ENCODE measurements at places on chromosomes 7 and 10.

GRCh38 chr7:155993420-155994278 is 181.4 kb upstream of the SHH start:
- no peak for DNase-seq

DNA sequence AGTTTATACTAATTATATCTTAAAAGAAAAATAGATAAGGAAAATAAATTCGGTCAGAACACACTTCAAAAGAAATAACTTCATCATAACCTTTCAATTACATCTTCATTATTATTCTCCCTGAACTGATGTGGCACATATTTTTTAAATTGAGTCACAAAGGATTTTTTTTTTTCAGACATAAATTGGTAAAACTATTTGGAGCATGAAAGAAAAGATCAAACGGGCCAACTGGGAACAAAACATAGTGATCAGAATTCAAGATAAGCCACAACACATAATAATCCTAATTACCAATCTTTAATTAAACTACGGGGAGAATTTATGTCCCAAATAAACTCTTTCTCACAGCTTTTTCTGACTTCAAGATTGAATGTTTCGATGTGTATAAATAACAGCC is 258.2 kb upstream of the MAGI2 start:
- no peak for DNase-seq

DNA sequence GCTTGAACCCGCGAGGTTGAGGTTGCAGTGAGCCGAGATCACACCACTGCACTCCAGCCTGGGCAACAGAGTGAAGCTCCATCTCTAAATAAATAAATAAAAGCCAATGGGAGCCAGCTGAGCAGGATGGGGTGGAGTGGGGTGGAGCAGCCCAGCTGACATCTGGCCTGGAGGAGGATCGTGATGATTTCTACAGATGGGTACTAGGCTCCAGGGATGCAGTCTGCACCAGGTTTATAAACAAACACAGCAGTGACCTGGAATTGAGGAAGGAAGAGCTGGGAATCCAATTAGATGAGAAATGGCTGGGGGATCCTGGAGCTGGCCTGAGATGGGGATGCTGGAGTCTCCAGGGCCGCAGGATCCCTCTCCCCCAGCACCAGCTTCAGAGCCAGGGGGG is 7.3 kb upstream of the GRIFIN start:
- DNase-seq, result no peak

DNA sequence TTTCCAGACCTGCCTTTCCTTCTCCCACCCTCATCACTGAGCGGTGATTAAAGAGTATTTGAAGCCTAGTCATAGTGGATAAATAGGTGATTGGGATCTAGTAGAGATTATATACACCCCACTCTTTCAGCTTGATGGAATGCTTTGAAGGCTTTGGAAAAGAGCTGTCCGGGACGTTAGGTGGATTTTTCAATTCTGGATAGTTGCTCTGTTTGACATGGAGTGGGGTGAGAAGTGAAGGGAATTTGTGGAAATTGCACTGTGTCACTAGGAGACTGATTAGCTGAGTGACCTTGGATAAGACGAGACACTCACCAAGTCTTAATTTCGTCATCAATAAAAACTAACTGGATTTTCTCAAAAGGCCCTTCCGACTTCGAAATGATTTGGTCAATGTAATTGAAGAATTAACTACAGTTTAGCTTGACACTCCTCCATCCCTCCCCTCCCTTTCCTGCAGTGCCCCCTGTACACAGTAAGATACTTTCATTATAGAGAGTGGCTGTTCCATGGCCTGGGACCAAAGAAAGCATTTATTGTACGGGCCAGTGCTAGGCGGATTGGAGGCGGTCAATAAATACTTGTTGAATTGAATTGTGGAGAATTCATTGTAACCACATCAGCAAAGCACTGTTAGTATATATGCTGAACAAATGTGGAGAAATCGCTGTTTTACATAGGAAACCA is 962 bp downstream of the ZKSCAN1 start:
- DNase-seq, result no peak

DNA sequence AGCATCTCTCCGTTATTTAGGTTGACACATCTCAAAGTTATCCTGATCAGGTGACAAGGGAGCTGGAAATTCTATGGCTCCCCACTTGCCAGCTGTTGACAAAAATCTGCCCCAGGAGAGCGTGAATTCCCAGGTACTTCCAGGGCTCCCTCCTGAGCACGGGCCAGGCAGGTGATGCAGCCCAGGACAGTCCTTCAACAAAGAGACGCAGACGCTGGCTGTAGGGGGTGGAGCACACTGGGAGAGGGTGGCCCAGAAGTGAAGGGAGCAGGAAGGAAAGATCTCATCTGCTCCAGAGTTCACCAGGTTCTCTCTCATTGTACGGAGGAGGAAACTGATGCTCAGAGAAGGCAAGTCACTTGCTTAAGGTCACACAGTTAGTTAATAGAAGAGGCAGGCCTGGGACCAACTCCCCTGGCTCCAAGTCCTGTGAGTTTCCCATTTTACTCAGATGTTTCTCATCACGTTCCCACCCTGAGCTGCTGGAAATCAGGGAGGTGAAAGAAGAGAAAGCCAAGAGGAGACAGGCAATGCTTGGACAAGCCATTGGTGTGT is 41.0 kb upstream of the CHST3 start:
- DNase-seq, result no peak

- DNase-seq, result no peak
Measured at GRCh38 chr10:103781329-103782061, 73.9 kb downstream of the SH3PXD2A start.

- DNase-seq, result no peak
Measured at GRCh38 chr7:100879685-100880261, 4.9 kb downstream of the SRRT start.

DNA sequence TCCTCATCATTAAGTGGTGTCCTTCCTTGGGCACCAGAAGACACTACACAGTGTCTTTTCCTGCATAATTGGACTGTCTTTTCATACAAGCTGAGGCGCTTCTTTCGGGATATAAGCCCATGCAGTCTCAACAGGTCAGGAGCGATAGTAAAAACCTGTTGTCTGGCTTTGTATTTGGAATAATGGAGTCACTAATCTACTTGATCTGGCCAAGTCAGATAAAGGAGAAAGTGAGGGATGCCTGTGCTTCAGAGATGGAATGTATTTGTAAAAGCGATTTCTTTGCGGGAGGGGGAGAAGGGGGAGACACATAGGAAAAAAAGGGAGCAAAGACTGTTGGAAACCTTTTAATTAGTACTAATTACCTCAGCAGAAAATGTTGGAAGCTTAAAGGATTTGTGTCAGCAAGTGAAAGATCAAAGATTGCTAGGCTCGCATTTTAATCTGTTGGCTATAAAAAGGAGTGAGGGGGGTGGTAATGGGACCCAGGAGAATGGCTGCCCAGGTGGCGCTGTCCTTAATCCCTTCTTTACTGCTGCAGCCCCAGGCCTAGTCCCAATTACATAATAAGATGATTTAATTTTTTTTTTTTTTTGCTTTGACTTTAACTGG is 581.4 kb downstream of the LRMDA start:
- DNase-seq, result no peak

DNA sequence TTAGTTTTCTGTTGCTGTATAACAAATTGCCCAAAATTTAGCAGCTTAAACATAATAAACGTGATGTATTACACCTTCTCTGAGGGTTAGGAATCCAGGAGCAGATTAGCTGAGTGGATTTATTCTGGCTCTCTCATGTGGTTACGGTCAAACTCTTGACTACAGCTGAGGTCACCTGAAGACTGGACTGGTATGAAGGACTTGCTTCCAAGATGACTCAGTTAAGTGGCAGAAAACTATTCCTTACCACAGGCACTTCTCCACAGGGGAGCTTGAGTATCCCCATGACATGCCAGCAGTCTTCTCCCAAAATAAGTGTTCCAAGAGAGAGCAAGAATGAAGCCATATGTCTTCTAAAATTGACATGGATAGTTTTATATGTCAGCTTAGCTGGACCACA is 957.2 kb upstream of the GHITM start:
- DNase-seq, result no peak

DNA sequence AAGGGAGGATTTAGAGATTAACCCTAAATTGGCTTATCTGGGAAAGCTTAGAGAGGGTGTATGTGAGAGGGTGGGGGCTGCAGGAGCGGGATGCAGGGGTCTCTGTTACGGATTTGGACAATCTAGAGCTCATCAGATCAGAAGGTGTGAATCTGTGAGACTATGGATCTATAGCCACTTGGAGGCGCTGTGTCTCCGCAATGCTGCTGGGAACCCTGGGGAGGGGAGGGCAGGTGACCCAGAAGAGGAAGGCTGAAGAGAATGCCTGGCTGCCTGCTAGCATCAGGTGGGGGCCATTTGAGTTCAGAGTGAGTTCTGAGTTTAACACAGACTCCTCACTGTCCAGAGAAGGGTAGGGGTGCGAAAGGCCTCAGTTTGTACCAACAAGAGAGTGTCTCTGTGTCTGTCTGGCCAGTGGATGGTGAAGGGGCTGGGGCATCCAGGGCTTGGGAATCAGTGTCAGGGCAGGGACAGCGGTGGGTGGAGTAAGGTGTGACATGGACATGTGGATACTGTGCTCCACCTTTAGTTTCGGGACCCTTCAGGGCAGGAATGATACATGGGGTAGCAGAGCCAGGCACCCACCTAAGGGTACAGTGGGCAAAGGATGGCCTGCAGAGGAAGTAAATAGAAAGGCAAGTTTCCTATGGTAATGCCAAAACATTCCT is 187.3 kb upstream of the PRSS58 start:
- no peak for DNase-seq

DNA sequence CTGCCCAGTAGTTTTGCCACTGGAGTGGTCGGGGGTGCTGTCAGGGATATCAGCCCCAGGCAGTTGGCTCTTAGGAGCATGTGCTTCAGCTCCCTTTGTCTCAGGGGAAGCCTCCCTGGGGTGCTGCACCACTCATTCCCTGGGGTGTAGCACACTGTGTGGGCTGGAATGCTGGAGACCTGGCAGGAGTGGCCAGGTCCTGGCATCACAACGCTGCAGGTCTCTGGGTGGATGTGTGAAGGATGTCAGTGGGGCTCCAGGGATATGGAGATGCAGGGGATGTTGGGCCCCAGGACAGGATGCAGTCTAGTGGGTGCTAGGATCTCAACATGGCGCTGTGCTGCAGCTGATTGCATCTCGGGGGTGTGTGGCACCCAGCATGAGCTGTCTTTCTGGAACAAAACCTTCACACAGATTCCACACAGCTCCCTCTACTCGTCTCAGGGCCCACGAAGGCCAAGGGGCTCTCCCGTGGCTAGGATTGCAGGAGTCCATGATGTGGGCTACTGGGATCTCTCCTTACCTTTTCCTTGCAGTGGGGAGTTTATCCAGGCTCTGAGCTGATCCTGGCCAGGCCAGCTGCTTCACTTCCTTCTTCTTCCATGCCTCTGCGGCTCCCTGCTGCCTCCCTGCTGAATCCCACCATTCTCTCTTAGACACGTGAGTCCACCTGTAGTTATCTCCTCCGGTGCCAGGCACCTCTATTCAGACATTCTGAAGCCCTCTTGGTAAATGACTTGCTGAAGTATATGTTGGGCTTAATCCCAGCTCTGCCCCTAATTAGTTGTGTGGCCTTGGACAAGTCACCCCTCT is 295.1 kb downstream of the RPS24 start:
- DNase-seq, result no peak

DNA sequence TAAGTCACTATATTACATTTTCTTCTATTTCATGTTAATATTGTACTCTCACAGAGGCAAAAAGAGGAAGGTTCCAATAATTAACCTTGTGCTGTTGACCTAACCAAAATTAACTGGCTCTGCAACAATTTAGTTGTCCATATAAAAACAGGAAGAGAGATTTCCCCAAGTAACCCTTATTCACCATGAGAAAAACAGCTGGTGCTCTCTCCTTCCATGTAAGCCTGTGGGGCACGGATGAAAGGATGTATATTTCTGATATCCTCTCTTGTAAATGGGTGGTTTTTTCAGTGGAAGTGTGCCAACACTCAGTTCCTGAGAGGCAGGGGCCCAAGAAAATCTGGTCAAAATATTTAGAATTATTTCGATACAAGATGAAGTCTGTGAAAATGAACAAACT is 358.1 kb downstream of the CRPPA start:
- no peak for DNase-seq

DNA sequence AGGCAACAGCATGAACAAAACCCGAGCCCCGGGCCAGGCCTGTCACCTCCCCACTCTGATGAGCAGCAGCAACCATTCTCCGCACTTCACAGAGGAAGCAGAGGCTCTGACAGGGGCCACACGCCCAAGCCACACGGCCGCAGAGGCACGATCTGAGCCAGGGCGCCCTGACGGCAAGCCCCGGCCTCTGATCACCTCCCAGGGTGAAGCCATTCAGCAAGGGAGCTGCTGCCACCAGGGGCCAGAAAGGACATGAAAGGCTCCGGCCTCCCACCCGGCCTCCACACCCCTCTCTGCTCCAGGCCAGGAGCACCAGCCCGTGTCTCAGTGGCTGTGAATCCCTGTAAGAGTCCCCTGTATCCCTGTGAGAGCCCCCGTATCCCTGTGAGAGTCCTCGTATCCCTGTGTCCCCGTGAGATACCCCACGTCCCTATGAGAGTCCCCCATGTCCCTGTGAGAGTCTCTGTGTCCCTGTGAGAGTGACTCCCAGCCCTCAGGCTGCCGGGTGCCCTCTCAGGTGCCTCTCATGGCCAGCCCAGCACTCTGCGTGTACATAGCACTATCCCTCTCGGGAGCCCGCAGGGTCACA is 187.8 kb downstream of the MAD1L1 start:
- no peak for DNase-seq

GRCh38 chr7:45574416-45574668 is 174 bp downstream of the ADCY1 start:
- peak; percentile 22 for DNase-seq

GRCh38 chr10:132876131-132876860 is 66.1 kb downstream of the CFAP46 start:
- DNase-seq, result no peak

DNA sequence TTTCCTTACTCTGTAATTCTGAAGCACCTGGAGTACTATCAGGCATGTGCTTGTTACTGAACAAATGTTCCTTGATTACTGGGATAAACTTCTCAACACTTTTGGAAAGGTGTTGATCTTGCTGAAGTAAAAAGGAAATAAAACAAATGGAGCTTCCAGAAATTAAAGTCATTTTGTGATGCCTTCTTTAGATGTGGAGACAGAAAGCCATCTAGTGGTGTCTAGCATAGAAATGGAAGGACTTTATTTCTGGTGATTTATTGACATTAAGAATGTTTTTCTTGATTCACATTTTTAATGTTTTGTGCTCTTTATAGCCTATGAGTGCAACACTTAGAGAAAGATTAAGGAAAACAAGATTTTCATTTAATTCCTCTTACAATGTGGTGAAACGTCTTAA is 1.4 kb downstream of the SFR1 start:
- DNase-seq, result no peak

GRCh38 chr10:60952067-60952845 is 8.3 kb upstream of the RHOBTB1 start:
- DNase-seq, result no peak

DNA sequence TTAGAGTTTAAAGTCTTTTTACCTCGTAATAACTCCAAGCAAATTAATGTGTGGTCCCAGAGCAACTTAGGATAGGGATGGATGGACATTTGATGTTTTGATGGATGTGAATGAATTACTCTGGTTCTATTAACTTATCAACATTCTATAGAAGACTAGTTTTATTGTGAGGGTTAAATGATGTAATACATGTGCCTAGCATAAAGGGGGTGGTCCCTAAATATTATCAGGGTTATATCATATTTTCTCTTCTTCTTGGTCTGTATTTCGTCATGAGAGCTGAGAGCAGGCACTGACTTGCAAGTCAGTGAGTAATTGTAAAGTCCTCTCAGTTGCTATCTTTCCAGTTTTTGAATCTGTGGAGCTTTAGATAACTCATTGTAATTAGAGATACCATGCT is 219.3 kb downstream of the GATA3 start:
- no peak for DNase-seq
